Tracheal epithelial cell (primary cell): ENCODE measurements at places on chromosomes 5 and 9. TPM values are rescaled to one million over a fixed set of nuclear protein-coding genes. Genes with fewer than 3 reads are reported as not detected.

The SYNPO gene
- 1.5 and 5.3 TPM in 2 replicates for total RNA-seq

The SLC6A19 gene
- not detected in 2 replicates for total RNA-seq

The PRRX2 gene
- total RNA-seq = 0.24 TPM in 1 of 2 replicates, not detected in the other

The TLE1 gene
- total RNA-seq = 50.1 and 51.3 TPM in 2 replicates

The ADAMTS13 gene
- total RNA-seq = 0.21 and 1.4 TPM in 2 replicates

The ZNF618 gene
- 1.7 and 3.0 TPM in 2 replicates for total RNA-seq

The EIF4EBP3 gene
- total RNA-seq = 0.85 and 4.3 TPM in 2 replicates

The ENTPD8 gene
- total RNA-seq = 0.24 TPM in 1 of 2 replicates, not detected in the other

The ZSWIM6 gene
- total RNA-seq = 5.3 and 8.2 TPM in 2 replicates

The SPINK4 gene
- not detected in 2 replicates for total RNA-seq

The F2RL1 gene
- 32.2 and 94.9 TPM in 2 replicates for total RNA-seq

The TRIM36 gene
- total RNA-seq = 1.3 and 3.6 TPM in 2 replicates

The WDR31 gene
- 1.2 and 3.8 TPM in 2 replicates for total RNA-seq

The FRMPD1 gene
- under 0.01 TPM in 1 of 2 replicates, not detected in the other for total RNA-seq

The SHISAL2B gene
- total RNA-seq = not detected in 2 replicates

The SH3TC2 gene
- 2.3 and 7.2 TPM in 2 replicates for total RNA-seq

The SPINK7 gene
- total RNA-seq = 2.9 and 4.3 TPM in 2 replicates

The PCDH12 gene
- 0.72 TPM in 1 of 2 replicates, not detected in the other for total RNA-seq

The C7 gene
- under 0.01 TPM in 1 of 2 replicates, not detected in the other for total RNA-seq

The ALDH1B1 gene
- 14.7 and 47.2 TPM in 2 replicates for total RNA-seq

The TUSC1 gene
- 15.7 and 23.0 TPM in 2 replicates for total RNA-seq

The ASB6 gene
- 13.0 and 18.1 TPM in 2 replicates for total RNA-seq

The SLC46A2 gene
- total RNA-seq = not detected in 2 replicates
